ENCODE measurements at places on chromosomes 7 and 10.

DNA sequence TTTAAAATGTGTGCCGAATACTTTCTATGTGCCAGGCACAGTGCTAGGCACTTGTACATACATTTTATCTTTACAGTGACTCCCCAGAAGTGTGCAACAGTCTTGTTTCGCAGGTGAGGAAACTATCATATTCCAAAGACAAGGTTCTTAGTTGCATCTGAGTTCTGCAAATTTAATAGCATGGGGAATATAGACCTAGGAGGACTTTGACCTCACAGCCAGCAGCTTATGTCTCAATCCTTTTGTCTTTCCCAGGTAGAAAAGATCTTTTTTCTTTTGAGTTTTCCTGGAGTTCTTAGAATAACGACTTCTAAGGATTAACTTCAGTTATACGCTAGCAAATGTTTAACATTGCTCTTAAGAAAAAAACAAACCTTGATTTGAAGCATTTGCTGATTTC lies 482.8 kb upstream of the ZMIZ1 start:
- H3K36me3 ChIP-seq = no peaks in the 10 kb centered on the region
- H3K4me1 ChIP-seq = no peaks in the 10 kb centered on the region
- H3K27ac ChIP-seq = no peak overlapping the region
- peaks cover 9% of the 10 kb centered on the region for H3K27me3 ChIP-seq
- no peak overlapping the region for H3K4me3 ChIP-seq

- H3K27me3 ChIP-seq = peaks cover 6% of the 10 kb centered on the region
- no peak overlapping the region for H3K27ac ChIP-seq
- no peak overlapping the region for H3K4me3 ChIP-seq
- no peaks in the 10 kb centered on the region for H3K4me1 ChIP-seq
- no peak for DNase-seq
- no peaks in the 10 kb centered on the region for H3K36me3 ChIP-seq
Measured at GRCh38 chr7:35505066-35505465, 189.9 kb downstream of the HERPUD2 start.

DNA sequence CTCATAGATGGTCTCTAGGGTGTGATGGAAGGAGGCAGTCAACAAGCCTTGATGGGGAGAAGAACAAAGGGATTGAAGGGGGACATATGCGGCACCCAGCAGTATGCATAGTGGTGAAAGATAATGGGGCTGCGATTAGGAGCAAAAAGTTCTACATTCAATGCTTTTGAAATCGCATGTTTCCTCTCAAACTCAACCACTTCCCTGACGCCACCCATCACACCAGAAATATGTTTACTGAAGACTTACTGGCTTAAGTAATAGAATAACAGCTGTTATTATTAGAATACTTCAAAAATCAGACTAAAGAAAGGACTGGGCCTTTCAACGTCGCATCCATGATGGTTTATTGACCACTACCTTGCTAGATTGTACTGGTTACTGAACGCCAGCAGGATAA lies 31.5 kb downstream of the MKRN1 start:
- peaks cover 3% of the 10 kb centered on the region for H3K36me3 ChIP-seq
- H3K27me3 ChIP-seq = no peaks in the 10 kb centered on the region
- no peak overlapping the region for H3K27ac ChIP-seq
- no peak overlapping the region for H3K4me3 ChIP-seq

- H3K4me1 ChIP-seq = peaks cover 6% of the 10 kb centered on the region
- H3K4me3 ChIP-seq = no peak overlapping the region
- H3K36me3 ChIP-seq = no peaks in the 10 kb centered on the region
- H3K27ac ChIP-seq = no peak overlapping the region
Measured at GRCh38 chr7:106405697-106406141, 120.9 kb upstream of the NAMPT start.

GRCh38 chr7:103988468-103989199 lies 824 bp downstream of the RELN start:
- H3K4me1 ChIP-seq = peaks cover 5% of the 10 kb centered on the region
- H3K4me3 ChIP-seq = peak overlapping the region; percentile 29

DNA sequence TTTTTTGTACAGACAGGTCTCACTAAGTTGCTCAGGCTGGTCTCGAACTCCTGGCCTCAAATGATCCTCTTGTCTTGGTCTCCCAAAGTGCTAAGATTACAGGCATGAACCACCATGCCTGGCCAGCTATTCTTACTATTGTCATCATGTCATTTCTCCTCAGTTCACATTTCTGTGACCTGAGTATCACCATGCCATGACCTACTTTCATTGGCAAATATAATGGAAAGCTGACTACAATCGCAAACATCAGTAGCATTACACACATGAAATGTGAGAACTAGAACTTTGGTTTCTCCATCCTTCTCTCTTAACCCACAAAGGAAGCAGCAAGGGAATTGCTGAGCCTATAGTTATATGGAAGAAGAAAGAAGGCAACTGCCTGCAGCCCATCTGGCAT lies 26.0 kb upstream of the WIPF3 start:
- DNase-seq = no peak
- no peak overlapping the region for H3K4me3 ChIP-seq
- H3K27ac ChIP-seq = no peak overlapping the region
- H3K4me1 ChIP-seq = no peaks in the 10 kb centered on the region
- no peaks in the 10 kb centered on the region for H3K36me3 ChIP-seq

- no peak for DNase-seq
- H3K36me3 ChIP-seq = no peaks in the 10 kb centered on the region
- no peak overlapping the region for H3K4me3 ChIP-seq
- no peaks in the 10 kb centered on the region for H3K27me3 ChIP-seq
- peaks cover 62% of the 10 kb centered on the region for H3K4me1 ChIP-seq
Measured at GRCh38 chr10:11152801-11153200, 135.1 kb downstream of the CELF2 start.

DNA sequence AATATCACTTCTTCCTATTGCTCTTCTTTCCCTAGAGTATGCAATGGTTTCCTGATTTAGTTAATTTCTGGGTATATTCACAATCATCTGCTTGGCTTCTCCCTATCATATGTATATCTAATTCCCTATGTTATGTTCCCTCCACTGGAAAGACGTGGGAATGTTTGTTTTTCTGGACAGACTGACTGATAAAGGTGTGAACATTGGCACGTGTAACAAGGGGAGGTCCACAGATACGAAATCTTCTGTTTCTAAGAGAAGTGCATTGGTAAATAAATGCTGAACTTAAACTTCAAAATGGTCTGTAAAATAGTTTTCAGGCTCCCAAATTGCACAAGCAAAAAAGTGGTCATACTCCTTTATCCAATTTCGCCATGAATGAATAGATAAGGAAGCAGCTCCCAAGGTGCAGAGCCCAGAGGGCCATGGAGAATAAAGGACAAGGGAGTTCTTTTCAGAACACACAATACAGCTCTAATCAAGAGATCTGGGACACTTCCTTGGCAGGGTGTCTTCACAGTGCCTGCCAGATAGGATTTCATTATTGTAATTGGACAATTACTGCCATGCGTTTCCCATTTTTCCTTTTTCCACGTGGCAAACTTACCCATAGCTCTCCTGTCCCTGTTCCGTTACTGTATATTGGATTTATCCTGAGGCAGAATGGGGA lies 141.9 kb downstream of the RNF133 start:
- no peak for DNase-seq
- no peak overlapping the region for H3K27ac ChIP-seq
- H3K4me3 ChIP-seq = no peak overlapping the region
- peaks cover 1% of the 10 kb centered on the region for H3K27me3 ChIP-seq
- H3K36me3 ChIP-seq = no peaks in the 10 kb centered on the region
- no peaks in the 10 kb centered on the region for H3K4me1 ChIP-seq

GRCh38 chr7:118794419-118794818 lies 569.9 kb downstream of the ANKRD7 start:
- H3K27ac ChIP-seq = no peak overlapping the region
- H3K36me3 ChIP-seq = no peaks in the 10 kb centered on the region
- H3K4me3 ChIP-seq = no peak overlapping the region
- no peak for DNase-seq

DNA sequence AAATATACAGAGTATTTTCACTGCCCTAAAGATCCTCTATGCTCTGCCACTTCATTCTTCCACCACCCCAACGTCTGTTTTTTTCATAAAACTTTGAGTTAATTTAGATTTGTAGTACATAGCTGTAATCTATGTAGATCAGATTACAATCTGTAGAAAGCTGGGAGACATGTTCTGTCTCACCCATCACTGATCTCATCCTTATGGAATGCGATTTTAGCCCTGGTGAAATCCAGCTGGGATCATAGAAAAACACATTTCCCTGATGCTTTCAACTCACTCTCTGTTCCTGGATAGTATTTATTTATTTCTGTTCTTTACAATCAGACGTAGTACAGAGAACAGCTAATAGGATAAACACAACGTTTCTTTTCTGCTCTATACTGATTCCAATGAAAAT lies 521.0 kb downstream of the KIF20B start:
- no peak for DNase-seq
- no peaks in the 10 kb centered on the region for H3K27me3 ChIP-seq
- no peak overlapping the region for H3K4me3 ChIP-seq
- no peak overlapping the region for H3K27ac ChIP-seq

GRCh38 chr7:25580141-25580540 lies 351.9 kb upstream of the NPVF start:
- H3K27me3 ChIP-seq = peaks cover 8% of the 10 kb centered on the region
- no peaks in the 10 kb centered on the region for H3K36me3 ChIP-seq
- no peak for DNase-seq
- H3K4me1 ChIP-seq = no peaks in the 10 kb centered on the region

GRCh38 chr7:70577078-70577477 lies 554.9 kb upstream of the GALNT17 start:
- no peak overlapping the region for H3K27ac ChIP-seq
- no peaks in the 10 kb centered on the region for H3K27me3 ChIP-seq

DNA sequence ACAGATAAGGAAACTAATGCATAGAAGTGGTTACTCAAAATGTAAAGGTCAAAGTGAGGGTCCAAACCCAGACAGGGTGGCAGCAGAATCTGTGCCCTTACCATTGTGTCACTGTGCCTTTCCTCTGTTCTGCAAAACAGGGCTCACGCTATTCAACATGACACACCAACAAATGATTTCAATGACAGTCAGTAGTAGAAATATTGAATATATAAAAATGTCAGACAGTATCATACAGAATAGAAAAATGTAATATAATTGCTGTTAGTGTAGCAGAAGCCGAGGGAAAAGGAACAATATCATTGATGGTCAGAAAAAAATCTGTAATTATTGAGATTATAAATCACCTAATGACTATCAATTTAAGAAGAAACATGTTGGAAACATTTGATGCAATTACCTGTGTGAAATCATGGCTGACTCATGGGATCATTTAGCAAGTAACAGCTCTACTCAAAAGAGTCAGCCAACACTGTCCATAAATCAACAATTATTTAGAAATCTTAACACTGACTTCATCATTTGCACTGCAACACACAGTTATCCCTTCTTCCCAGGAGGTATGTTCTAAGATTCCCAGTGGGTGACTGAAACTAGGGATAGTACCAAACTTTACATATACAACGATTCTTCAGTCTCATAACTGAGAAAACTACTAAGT lies 198.7 kb downstream of the DGKI start:
- H3K27me3 ChIP-seq = no peaks in the 10 kb centered on the region
- DNase-seq = no peak
- H3K27ac ChIP-seq = no peak overlapping the region
- H3K4me1 ChIP-seq = no peaks in the 10 kb centered on the region

DNA sequence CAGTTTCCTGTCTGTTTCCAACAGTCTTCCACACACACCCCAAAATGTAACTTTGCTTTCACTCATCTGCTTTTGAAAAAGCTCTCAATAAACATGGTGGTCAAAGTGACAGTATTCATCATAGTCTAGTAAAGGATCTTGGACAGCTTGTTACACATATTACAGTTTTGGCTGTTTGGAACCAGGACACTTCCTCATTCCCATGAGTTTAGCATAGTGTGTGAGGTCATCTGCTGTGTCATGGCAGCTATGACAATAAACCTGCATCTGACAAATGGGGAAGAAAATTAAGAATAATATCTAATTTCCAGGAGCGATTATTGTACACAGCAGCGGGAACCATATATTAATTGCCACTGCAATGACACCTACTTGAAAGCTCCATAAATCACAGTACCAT lies 184.3 kb upstream of the SLC26A5 start:
- H3K27ac ChIP-seq = no peak overlapping the region
- no peaks in the 10 kb centered on the region for H3K36me3 ChIP-seq
- H3K4me1 ChIP-seq = no peaks in the 10 kb centered on the region
- H3K27me3 ChIP-seq = peaks cover 4% of the 10 kb centered on the region
- H3K4me3 ChIP-seq = no peak overlapping the region

GRCh38 chr7:114345494-114345893 lies 69.1 kb upstream of the FOXP2 start:
- H3K36me3 ChIP-seq = no peaks in the 10 kb centered on the region
- DNase-seq = no peak
- H3K4me1 ChIP-seq = no peaks in the 10 kb centered on the region

GRCh38 chr7:102866535-102867215 lies 46.1 kb upstream of the LRRC17 start:
- no peak for DNase-seq
- H3K27me3 ChIP-seq = peaks cover 2% of the 10 kb centered on the region
- H3K4me3 ChIP-seq = no peak overlapping the region
- no peak overlapping the region for H3K27ac ChIP-seq
- peaks cover 5% of the 10 kb centered on the region for H3K4me1 ChIP-seq
- peaks cover 7% of the 10 kb centered on the region for H3K36me3 ChIP-seq

- H3K27me3 ChIP-seq = no peaks in the 10 kb centered on the region
- H3K4me1 ChIP-seq = peaks cover 2% of the 10 kb centered on the region
Measured at GRCh38 chr10:124149189-124150042, 56.0 kb upstream of the CHST15 start.

- no peak overlapping the region for H3K4me3 ChIP-seq
- peaks cover 3% of the 10 kb centered on the region for H3K4me1 ChIP-seq
- H3K27ac ChIP-seq = no peak overlapping the region
- H3K36me3 ChIP-seq = peaks cover 6% of the 10 kb centered on the region
Measured at GRCh38 chr7:148620749-148621359, 30.3 kb downstream of the C7orf33 start.

DNA sequence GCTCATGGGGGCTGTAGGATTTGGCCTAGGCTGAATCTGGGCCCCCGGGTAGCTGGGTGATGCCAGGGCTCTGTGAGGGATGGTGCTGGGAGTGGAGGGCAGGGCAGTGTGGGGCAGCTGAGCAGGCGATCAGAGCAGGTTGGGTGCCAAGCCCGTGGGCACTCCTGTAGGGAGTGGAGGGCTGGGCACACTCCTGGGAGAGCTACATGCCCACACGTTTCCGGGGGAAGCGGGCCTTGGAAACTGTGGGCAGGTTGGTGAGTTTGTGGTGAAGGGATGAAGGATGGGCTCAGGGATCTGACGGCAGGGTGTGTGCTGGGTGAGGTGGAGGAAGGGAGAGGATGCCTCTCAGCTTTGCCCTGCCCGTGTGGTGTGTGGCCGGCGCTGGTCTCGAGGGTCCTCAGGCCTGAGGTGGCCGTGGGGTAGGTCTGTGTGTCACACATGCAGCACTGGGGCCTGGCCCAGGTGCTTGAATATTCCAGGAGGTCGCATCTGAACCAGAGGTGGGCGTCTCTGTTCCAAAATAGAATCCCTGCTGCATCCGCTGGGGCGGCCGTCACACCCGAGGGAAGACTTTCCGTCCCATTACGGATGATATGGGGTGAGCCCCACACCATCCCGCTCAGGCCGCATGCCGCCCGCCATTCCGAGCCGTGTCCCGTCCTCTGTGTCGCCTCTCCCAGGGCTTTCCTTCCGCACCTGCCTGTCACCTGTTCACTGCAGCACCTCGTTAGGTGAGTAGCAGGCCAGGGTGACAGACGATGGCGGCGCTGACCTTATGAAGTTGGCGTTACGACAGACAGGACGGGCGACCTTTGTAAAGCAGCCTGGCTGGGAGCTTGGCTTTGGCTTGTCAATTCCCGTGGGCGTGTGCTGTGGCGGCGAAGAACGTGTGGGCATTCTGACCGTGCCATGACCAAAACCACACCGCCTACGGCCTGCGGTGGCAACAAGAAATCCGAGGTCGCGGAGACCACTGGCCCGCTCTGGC lies 143.6 kb downstream of the ACTR3B start:
- no peaks in the 10 kb centered on the region for H3K4me1 ChIP-seq
- no peak overlapping the region for H3K27ac ChIP-seq
- H3K27me3 ChIP-seq = no peaks in the 10 kb centered on the region
- no peak for DNase-seq
- H3K36me3 ChIP-seq = no peaks in the 10 kb centered on the region
